ENCODE measurements at places on chromosomes 5 and 9.

- DNase-seq, result no peak
Measured at GRCh38 chr5:141343953-141344463, 379 bp downstream of the PCDHGA3 start.

GRCh38 chr9:129815278-129815677 is 8.7 kb downstream of the TOR1A start:
- DNase-seq, result no peak

DNA sequence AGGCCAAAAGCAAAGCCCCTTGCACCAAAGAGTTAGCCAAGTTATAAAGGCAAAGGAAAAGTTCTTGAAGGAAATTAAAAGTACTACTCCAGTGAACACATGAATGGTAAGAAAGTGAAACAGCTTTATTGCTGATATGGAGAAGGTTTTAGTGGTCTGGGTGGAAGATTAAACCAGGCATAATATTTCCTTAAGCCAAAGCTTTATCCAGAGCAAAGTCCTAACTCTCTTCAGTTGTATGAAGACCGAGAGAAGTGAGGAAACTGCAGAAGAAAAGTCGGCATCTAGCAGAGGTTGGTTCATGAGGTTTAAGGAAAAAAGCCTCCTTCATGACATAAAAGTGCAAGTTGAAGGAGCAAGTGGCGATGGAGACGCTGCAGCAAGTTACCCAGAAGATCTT is 3.1 kb upstream of the NUDT12 start:
- DNase-seq, result no peak

GRCh38 chr5:154943527-154943926 is 2.7 kb downstream of the MRPL22 start:
- DNase-seq, result no peak

DNA sequence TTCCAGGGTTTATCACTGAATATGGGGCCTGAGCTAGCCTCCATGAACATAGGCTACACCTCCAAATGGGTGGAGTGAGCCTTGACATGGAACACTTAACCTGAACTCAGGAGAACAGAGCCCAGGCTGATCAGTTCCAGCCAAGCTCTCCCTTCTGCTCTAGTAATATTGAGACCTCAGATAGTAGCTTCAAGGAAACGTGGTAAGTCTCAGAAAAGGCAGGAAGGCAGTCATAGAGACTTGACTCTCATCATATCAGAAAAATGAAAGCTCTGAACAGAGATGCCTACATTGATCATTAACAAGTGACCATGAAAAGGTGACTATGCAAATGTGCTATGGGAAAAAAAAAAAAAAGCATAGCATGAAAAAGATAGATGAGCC is 40.5 kb upstream of the MYO10 start:
- DNase-seq, result no peak

DNA sequence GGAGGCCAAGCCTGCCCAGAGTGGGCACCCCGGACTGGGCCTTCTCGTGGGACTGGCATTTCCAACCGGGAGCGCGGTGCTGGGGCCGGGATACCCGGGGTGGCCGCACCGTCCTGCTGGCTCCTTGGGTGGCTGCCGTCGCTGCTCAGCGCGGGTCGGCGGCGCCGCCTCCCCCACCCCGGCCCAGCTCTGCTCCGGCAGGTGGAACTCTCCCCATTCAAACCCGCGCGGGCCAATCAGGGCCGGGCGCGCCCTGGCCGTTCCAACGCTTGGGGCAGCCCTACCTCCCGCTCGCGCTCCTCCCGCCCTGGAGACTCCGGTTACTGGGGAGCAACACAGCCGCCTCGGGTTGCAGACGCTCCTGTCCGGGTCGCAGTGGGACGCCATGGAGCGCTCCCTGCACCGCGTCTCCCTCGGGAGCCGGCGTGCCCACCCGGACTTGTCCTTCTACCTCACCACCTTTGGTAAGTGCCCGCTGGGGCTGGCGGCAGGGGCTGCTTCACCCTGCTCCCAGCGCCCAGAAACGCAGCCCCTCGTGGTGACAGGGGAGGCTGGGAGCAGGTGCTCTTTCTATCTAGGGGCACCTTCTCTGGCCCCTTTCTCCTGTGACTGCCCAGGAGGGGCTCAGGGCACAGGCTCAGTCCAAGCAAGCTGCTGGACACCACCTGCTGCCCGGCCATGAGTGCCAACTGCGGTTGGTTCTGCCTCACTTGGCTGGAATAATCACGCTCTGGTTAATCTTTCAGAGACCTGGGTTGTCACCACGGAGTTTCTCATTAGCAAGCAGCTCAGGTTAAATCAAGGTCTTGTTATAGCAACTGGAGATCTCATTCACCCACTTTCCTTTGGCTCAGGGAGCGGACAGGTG is at the start of gene RGS3:
Gene RGS3 (plus strand): TSS at position 310 of the 868 bp plus-strand sequence. CDS start 76 bp downstream, at position 386.
- peak; percentile 81 for DNase-seq

DNA sequence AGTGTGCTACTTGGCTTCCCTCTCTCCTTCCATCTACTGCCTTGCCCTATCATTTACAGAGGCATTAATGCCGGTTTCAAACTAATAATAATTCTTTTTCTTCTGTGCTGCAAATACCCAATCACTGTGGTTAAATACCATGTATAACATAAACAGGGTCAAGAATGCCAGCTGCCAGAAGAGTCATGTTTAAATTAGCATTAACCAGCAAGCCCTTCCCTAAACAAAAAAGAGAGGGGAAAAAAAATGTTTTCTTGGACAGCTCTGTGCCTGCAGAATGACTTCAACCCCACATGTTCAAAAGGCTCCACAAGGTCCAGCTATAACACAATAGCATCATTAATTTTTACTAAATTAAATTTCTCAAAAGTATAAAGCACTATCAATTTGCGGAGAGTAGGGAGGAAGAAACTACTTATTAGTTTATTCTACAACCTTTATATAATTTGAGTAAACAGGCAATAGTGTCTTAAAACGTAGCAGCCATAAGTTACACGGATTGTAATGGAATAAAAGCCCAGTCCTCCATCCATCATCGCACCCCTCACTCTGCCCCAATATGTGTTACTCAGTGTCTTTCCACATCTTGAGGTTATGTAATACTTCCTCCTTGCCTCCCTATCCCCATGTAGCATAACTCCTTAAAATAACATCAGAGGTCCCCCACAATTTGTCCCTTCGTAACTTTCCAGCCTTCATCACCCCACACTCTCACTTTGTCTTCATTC is 3.9 kb downstream of the LPAR1 start:
- no peak for DNase-seq

DNA sequence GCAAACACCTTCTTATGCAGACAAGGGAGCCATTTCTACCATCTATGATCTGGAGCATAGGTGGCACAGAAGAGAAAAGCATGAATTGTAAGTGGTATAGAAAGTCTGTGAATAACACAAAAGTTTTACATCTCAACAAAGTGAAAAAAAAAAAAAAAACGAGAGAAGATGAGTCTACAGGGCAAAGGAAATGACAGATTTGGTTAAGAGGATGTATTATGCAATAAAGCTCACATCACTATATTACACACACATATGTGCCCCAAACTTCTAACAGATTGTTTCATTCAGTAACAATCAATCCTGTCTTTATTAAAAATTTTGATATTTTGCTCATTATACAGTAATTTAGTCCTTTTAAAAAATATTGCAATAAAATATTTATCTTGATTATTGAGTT is 49.8 kb downstream of the CERT1 start:
- DNase-seq, result no peak

- no peak for DNase-seq
Measured at GRCh38 chr9:116800885-116801284, 113.8 kb downstream of the TRIM32 start.

GRCh38 chr9:14271093-14271673 is 42.8 kb downstream of the NFIB start:
- peak; percentile 75 for DNase-seq

GRCh38 chr5:13551645-13552044 is 392.8 kb downstream of the DNAH5 start:
- DNase-seq, result no peak

DNA sequence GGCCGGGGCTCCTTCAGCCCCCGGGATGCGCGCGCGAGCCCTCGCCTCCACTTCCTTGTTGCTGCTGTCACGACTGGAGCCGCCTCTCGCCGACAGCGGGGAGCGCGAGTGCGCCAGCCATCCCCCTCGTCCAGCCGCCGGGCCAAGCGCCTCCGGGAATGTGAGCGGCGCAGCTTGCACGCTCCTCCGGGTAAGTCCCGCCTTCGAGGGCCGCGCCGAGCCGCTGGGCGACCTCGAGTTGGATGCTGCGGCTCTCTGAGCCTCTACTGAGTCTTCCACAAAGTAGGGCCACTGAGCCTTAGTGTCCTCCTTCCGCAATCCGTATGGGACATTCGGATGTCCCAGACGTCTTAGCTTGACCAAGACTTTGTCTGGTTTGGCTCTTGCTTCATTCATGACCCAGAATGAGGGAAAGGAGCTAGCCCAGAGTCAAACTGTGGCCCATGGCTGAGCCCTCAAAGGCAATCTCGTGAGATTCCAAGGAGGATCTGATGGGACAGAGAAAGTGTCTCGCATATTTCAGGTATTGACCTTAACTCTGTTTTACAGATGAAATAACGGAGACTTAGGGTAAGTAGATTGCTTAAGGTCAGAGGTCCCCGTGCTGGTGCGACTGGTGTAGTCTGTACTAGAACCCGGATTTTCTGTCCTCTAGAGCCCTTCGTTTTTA is 586 bp downstream of the HMGXB3 start:
- peak; percentile 56 for DNase-seq

GRCh38 chr5:142958944-142959682 is 188.9 kb downstream of the ARHGAP26 start:
- DNase-seq, result no peak

- DNase-seq, result no peak
Measured at GRCh38 chr5:2133080-2133479, 250.4 kb upstream of the IRX4 start.

- peak; percentile 63 for DNase-seq
Measured at GRCh38 chr5:55577353-55578060, 42.7 kb upstream of the PLPP1 start.

DNA sequence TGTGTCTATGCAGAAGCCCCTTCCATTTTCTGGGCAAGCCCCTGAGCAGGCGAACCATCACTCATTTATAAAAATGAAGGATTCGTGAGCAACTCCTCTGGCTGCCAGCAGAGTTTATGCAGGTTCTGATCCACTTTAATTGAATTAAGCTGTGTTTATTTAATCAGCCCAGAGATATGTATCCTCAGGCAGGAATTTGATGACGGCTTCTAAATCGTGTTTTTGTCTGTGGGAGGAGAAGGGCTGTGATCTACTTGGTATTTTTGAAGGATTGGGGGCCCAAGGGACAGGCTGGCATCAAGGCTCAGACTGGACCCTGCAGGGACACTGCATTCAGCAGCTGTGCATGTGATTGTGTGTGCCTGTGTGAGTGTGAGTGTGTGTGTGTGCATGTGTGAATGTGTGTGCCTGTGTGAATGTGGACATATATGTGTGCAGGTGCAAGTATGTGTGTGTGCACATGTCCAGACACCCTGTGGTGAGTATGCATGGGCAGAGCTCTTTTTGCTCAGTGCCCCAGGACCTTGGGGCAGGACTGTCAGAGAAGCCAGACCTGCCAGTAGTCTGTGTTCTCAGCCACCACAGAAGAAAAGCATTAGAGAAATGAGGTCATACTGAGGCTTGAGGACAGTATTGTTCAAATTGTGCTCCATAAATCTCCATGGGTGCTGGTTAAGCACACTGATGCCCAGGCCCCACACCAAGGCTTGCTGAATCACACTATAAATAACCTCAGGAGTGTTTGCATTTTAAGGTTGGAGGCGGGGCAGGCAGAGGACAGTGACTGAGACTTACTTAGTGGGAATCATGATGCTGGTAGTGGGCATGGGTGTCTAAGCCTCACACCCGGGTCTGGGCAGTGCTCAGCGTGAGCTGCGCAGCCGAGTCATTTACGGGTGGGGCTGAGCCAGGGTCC is 164.0 kb downstream of the CARTPT start:
- no peak for DNase-seq

DNA sequence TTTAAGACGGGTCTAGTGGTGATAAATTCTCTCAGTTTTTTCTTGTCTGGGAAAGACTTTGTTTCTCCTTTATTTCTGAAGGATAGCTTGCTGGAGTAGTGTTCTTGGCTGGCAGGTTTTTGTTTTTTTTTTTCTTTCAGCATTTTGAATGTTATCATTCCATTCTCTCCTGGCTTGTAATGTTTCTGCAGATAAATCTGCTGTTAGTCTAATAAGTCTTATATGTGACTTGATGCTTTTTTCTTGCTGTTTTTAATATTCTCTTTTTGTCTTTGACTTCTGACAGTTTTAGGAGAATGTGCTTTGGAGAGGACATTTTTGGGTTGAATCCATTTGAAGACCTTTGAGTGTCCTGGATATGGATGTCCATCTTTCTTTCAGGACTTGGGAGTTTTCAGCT is 16.0 kb downstream of the HSD17B4 start:
- no peak for DNase-seq

- DNase-seq, result no peak
Measured at GRCh38 chr5:27315363-27316270, 277.2 kb upstream of the CDH9 start.

DNA sequence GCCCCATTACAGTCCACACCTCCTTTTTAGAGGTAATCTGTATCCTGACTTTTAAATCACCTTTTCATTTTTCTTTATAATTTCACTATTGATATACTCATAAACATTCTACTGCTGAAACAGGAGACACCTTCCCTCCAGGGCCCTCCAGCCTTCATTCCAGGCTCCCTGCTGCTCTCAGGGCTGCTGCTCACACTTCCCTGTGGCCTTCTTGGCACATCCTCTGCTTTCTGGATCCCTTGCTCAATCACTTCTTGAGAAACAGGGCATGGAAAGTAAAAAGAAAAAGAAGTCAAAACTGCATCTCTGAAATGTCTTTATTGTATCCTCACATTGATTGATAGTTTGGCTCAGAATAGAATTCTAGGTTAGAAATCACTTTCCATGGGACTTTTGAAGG is 19.3 kb upstream of the WNT8A start:
- no peak for DNase-seq

DNA sequence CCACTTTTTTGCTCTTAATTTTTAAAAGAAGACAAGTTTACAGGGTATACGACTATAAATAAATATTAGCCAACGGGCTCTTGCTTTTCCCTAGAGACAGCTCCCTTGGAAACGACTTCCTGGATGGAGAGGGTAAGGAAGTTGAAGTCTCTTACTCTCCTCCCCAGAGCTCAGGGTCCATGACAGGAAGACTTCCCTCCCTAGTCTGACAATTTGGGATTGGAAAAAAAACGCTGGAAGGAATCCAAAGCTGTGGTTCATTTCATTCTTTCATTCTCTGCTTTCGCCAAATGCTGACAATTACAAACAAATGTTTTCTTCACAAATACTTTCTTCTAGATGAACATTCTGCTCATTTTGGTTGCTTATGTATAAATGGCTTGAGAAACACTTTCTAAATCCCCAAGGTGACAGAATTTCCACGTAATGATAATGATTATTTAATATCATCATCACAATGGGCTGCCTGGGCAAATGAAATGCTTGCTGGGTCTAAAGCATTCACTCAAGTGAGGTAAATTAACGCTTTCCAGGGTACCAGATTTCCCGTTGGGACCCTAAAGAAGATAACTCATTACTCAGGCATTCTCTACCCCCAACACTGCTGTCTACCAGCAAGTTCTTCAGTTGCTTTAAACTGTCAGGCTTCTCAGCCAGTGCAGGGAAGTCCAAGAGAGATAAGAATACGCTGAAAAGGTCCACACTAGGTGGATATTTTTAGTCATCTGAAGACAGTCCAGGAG is 139.8 kb upstream of the SLC30A5 start:
- no peak for DNase-seq

All from left lobe of liver (tissue), 2 donors.